ENCODE measurements at places on chromosomes 6 and 20.

- no peak for DNase-seq
- no peaks in the 10 kb centered on the region for H3K4me1 ChIP-seq
- no peak overlapping the region for H3K4me3 ChIP-seq
- no peak overlapping the region for H3K27ac ChIP-seq
Observed at GRCh38 chr20:43532416-43533055, 25.0 kb downstream of the L3MBTL1 start.

DNA sequence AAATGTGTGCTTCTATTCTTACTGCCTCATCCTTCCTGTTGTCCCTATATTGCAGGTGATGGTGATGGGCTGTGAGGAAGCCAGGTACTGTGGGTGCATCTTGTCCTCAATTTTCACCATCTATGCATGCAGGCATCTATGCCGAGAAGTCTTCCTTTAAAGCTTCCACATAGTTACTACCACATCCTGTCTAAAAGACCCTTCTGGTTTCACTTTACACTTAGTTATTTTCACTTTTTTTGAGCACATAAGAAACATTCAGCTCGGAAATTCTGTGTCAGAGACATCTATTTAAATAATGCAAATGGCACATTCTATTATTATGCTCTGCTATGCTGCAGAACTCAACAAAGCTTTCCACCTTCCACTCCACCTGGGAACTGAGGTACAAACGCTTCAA, 28.2 kb upstream of the FABP7 start:
- H3K4me1 ChIP-seq = no peaks in the 10 kb centered on the region
- no peak for DNase-seq
- no peak overlapping the region for H3K4me3 ChIP-seq

DNA sequence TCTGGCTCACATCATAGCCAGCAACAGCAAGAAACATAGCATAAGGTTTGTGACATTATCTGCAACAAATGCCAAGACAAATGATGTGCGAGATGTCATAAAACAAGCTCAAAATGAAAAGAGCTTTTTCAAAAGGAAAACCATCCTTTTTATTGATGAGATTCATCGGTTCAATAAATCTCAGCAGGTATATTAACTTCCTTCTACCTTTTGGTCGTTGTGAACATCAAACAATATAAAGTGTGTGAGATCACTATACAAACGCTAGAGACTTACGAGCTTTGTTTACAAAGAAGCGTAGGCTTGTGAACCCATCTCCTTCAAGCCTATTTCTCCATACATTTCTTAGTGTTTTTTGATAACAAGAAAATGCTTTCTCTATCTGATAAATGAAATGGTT, 3.5 kb downstream of the WRNIP1 start:
- no peaks in the 10 kb centered on the region for H3K27me3 ChIP-seq
- H3K36me3 ChIP-seq = peaks cover 38% of the 10 kb centered on the region
- peaks cover 4% of the 10 kb centered on the region for H3K4me1 ChIP-seq
- H3K27ac ChIP-seq = no peak overlapping the region
- no peak for DNase-seq

DNA sequence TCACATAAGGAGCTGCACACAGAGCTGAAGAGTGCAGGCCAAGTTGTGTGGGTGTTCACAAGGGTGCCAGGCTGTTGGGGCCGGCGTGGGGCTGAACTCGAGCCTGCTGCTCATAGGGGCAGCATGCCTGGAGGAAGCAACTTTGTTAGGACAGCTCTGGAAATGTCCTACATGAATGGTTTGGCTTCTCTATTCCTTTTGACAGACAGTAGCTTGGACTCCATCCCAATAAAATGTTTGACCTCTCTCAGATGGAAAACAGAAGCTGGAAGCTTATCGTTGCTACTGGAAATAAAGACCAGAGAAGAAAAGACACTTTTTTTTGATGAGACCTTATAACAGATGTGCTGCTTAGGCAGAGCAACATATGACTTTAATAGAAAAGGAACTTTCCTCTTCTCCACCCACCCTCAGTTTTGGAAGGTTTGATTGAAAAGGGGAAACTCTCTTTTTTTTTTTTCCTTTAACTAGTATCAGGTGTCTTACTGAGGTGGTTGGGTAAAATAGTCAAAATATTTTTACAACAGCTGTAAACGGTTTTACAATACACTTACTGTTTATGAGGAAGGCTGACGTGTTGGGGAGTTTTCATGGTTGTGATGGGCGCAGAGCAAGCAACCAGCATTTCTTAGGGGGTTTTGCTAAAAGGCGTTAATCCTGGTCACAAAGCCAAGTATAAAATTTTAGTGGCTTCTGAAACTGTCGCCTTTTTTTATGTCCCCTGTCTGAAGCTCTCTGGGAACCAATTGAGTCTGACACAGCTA, 80.7 kb upstream of the EEF1E1 start:
- H3K27me3 ChIP-seq = no peaks in the 10 kb centered on the region
- no peaks in the 10 kb centered on the region for H3K36me3 ChIP-seq
- peaks cover 9% of the 10 kb centered on the region for H3K4me1 ChIP-seq
- H3K27ac ChIP-seq = no peak overlapping the region

GRCh38 chr6:83867527-83868161, 8.2 kb downstream of the CYB5R4 start:
- no peaks in the 10 kb centered on the region for H3K4me1 ChIP-seq
- H3K27me3 ChIP-seq = no peaks in the 10 kb centered on the region
- H3K27ac ChIP-seq = no peak overlapping the region
- peak overlapping the region; percentile 51 for H3K4me3 ChIP-seq

- H3K27ac ChIP-seq = no peak overlapping the region
- H3K4me1 ChIP-seq = no peaks in the 10 kb centered on the region
- no peak overlapping the region for H3K4me3 ChIP-seq
- DNase-seq = no peak
- H3K36me3 ChIP-seq = peaks cover 5% of the 10 kb centered on the region
Observed at GRCh38 chr6:105043979-105044378, 87.1 kb downstream of the LIN28B start.

- DNase-seq = no peak
- H3K27ac ChIP-seq = peak overlapping the region; percentile 66
- no peak overlapping the region for H3K4me3 ChIP-seq
- no peaks in the 10 kb centered on the region for H3K27me3 ChIP-seq
Observed at GRCh38 chr6:82030761-82031503, 216.6 kb downstream of the IBTK start.

DNA sequence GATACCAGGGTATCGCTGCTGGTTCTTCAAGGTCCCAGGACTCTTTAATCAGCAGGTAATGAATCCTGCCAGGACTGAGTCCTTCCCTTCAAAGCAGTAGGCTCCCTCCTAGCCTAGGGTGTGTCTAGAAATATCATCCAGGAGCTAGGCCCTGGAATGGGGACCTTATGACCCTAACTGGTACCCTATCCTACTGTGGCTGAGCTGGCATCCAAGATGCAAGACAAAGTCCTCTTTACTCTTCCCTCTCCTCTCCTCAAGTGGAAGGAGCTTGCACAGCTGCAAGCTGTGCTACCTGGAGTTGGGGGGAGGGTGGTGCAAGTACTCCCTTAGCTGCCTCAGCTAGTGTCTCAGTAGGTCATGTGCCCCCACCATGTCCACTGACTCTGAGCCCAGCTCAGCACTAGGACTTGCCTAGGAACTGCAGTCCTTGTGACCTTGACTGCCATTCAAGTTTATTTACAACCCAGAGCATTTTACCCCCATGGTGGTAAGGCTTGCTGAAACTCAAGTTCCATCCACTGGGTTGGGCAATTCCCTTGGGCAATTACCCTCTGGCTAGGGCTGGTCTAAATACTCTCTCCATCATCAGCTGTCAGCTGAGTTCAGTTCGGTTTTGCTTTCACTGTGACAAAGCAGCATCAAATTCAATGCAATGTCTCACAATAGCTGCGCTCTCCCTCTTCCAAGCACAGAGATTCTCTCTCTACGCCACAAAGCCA, 48.4 kb upstream of the TOP1 start:
- no peaks in the 10 kb centered on the region for H3K36me3 ChIP-seq
- no peak overlapping the region for H3K4me3 ChIP-seq
- DNase-seq = no peak
- peaks cover 2% of the 10 kb centered on the region for H3K27me3 ChIP-seq

DNA sequence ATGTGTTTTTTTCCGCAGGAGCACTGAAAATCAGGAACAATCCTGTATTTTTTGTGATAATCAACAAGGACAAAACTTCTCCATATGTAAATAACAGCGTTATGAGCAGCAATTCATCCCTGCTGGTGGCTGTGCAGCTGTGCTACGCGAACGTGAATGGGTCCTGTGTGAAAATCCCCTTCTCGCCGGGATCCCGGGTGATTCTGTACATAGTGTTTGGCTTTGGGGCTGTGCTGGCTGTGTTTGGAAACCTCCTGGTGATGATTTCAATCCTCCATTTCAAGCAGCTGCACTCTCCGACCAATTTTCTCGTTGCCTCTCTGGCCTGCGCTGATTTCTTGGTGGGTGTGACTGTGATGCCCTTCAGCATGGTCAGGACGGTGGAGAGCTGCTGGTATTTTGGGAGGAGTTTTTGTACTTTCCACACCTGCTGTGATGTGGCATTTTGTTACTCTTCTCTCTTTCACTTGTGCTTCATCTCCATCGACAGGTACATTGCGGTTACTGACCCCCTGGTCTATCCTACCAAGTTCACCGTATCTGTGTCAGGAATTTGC, at the start of gene TAAR6:
TSS of gene TAAR6 (plus strand) at position 102 of the 557 bp plus-strand sequence. CDS start at position 102, 0 bp downstream.
- H3K27ac ChIP-seq = peak within 1 kb of the TSS; percentile 10
- H3K27me3 ChIP-seq = peaks cover 9% of the 10 kb centered on the region
- no peaks in the 10 kb centered on the region for H3K36me3 ChIP-seq
- H3K4me3 ChIP-seq = no peak within 1 kb of the TSS
- H3K4me1 ChIP-seq = no peaks in the 10 kb centered on the region
- no peak for DNase-seq

DNA sequence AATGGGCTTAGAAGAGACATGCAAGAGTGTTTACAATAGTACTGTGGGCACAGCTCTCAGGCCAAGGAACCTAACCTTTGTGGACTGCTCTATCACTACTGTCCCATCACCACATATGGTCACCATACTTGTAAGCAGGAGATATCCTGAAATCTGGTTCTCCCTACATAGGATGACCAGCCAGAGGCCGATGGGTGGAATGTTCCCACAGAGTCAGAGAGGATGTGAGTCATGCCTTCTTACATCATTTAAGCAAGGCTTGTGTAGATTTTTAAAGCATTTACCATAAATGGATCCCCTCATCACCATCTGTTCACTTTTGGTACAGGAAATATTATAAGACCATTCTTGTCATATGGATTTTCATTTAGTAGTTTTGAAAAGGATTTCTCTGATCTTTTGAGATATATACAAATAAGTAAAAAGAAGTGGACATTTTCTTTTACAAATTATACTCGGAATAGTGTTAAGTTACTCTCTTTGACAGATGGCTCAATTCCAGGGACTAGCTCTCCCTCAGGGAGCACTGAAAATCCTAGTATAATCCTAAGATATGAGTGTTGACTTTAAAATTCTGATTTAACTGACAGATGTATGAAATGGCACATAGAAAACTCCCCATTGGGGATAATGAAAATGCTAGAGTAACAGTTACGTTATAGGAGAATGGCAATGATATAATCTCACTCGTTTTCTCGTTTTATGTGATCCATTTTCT, 6.6 kb downstream of the HTR1B start:
- H3K27ac ChIP-seq = no peak overlapping the region
- H3K4me3 ChIP-seq = no peak overlapping the region
- H3K27me3 ChIP-seq = peaks cover 7% of the 10 kb centered on the region
- DNase-seq = peak; percentile 67

DNA sequence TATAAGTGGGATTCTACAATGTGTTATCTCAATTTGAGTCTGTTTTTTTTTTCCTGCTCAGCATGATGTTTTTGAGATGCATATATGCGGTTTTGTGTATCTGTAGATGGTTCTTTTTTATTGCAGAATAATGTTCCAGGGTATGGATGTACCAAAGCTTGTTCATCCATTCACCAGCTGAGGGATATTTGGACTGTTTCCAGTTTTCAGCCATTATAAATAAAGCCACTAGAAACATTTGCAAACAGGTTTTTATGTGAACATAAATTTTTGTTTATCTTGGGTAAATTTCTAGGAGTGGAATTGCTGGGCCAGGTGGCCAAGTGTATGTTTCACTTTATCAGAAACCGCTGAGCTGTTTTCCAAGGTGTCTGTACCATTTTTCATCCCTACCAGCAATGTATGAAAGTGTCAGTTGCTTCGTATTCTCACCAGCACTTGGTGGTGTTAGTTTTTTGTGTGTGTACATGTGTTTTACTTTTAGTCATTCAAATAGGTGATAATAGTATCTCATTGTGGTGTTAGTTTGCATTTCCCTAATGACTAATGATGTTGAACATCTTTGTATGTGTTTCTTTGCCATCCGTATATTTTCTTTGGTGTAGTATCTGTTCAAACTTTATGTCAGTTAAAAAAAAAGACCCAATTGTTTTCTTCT, 124.2 kb downstream of the CEBPB start:
- H3K4me1 ChIP-seq = no peaks in the 10 kb centered on the region
- H3K27ac ChIP-seq = peak overlapping the region; percentile 16
- DNase-seq = no peak
- no peaks in the 10 kb centered on the region for H3K27me3 ChIP-seq

Measured in endodermal cell (in vitro differentiated cells).